ENCODE measurements at places on chromosomes 12 and 14.

GRCh38 chr12:11927286-11927935 is 143.3 kb upstream of the BCL2L14 start:
- no peak for DNase-seq

- no peak for DNase-seq
Measured at GRCh38 chr14:70788898-70789297, 20.4 kb downstream of the MAP3K9 start.

GRCh38 chr12:6855322-6855721 is 3.4 kb downstream of the USP5 start:
- DNase-seq: no peak

- DNase-seq: no peak
Measured at GRCh38 chr12:13340149-13340548, 143.6 kb downstream of the EMP1 start.
